ENCODE measurements at places on chromosomes 12 and 14.

GRCh38 chr12:48972213-48972951, 847 bp upstream of the WNT10B start:
- peak; percentile 65 for DNase-seq

DNA sequence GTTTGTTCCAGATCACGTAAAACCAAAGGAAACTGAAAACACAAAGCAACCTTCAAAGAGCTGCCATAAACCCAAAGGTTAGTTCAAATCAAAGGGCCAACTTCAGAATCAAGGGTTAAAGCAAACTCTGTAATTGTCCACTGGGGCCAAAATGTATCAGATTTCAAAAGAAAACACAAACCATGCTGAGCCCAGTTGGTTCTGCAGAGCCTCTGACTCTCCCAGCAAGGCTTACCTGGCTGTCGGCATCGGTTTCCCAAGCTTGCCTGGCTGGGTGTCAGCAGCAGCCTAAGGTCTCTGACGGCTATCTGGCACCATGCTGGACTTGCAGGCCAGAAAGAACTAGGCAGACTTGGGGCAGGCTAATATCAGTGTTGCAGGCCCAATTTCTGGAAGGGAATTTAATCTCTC, 125.3 kb downstream of the DAD1 start:
- DNase-seq = no peak

DNA sequence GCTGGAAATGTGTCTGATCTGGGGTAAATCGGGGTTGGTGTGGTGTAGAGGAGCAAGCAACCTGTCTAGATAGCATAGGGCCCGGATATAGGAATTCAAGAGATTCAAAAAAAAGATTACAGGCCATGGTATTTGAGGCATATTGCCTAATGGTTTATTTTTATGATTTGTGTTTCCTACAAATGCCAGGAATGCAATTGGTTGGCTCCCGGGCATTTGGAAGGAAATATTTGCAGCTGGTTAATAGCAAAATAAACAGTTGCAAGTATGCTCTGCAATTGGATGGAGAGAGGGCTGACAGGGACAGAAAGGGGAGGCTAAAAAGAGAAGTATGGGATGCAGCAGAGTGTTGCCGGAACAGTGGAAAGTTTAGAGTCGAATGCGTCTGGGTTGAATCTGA, 315.6 kb upstream of the ATP2B1 start:
- DNase-seq = no peak

DNA sequence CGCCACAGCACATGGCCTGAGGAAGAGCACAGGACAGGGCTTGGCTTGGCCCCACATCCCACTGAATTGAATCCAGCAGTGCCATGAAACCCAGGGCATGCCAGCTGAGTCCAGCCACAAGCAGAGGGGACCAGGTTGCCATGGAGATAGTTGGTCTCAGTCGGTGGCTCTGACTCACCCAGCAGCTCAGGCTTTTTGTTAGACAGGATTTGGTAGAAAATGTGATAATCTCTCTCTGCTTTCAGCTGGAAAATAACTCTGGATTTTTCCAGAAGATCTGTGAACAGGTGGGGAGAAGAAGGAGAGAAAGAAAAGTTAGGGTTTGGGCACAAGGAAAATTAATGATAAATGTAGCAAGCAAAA, 4.8 kb downstream of the MYH7 start:
- DNase-seq = no peak

DNA sequence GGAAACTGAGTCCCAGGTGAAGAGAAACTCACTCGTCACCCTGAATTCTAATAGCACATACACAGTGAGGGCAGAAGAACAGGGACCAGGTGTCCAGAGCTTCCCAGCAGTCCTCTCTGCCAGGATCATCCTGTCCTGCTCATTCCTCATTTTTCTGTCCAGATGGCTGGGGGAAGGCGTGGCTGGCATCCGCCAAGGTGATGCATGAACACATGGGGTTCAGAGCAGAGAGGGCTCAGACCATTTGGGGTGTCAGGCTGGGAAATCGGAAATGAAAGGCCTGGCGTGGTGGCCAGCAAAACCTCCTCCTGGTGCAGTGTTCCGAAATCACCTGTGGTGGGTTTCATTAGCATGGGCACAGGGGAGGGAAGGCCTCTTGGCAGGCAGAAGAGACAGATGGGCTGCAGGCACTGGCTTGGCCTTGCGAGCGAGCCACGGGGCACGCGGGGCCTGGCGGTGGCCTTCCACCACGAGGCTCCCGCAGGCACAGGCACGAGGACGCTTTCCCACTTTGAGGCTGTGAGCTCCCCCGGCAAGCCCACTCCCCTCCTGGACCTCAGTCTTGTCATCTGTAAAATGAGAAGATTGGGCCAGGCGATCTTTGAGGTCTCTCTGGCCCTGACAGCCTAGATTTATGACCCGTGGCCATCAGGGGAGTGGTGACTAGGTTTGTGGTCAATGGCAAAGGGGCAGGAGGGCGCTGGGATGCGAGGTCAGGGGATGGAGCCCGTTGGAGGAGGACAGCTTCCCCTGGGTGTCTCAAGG, 68.5 kb downstream of the TSPAN9 start:
- no peak for DNase-seq

- no peak for DNase-seq
Observed at GRCh38 chr12:68882251-68882964, 50.6 kb downstream of the CPM start.

DNA sequence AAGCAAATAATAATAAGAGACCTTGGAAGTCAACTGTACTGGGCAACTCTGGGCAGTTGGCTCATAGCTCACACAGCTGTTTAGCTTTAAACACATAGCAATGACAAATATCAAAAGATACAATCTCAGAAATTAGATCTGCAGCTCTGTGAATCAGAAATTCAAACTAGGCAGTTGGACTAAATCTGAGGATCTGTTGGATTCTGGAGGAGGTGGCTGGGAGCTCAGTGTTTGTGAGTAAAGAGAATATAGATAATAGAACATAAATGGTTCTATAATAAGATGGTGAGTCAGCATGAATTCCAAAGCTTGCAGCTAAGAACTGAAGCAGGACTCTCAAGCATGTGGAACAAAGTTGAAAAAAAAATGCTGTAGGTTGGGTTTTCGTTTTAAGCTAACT, 1949.4 kb upstream of the SEL1L start:
- no peak for DNase-seq

GRCh38 chr12:3605692-3606091, 114.7 kb downstream of the PRMT8 start:
- DNase-seq = no peak

- DNase-seq = no peak
Observed at GRCh38 chr12:51415931-51416330, 8.7 kb upstream of the SLC4A8 start.

DNA sequence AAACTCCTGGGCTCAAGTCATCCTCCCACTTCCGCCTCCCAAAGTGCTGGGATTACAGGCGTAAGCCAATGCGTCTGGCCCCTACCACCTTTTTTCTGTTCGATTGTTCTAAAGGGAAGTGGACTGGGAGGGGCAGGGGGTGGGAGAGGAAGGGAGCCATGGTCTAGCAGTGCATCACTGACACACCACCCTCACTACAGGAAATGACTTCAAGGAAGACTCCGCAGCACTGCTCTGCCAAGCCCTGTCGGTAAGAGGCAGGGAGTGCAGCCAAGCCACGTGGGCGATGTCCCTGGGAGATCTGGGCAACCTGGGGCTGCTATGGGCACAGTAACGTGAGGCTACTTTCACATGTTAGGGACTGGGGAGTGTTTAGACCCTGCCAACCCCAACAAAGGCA, 18.0 kb downstream of the LRRC74A start:
- peak; percentile 39 for DNase-seq

DNA sequence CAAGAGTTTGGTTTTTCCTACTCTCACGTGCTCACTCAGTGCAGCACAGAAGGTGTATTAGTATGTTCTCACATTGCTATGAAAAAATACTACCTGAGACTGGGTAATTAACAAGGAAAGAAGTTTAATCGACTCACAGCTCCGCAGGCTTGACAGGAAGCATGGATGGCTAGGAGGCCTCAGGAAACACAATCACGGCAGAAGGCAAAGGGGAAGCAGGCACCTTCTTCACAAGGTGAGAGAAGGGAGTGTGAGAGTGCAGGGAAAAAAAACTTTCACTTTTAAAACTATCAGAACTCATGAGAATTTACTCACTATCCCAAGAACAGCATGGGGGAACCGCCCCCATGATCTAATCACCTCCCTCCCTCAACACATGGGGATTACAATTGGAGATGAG, 185.8 kb upstream of the TMPO start:
- no peak for DNase-seq

DNA sequence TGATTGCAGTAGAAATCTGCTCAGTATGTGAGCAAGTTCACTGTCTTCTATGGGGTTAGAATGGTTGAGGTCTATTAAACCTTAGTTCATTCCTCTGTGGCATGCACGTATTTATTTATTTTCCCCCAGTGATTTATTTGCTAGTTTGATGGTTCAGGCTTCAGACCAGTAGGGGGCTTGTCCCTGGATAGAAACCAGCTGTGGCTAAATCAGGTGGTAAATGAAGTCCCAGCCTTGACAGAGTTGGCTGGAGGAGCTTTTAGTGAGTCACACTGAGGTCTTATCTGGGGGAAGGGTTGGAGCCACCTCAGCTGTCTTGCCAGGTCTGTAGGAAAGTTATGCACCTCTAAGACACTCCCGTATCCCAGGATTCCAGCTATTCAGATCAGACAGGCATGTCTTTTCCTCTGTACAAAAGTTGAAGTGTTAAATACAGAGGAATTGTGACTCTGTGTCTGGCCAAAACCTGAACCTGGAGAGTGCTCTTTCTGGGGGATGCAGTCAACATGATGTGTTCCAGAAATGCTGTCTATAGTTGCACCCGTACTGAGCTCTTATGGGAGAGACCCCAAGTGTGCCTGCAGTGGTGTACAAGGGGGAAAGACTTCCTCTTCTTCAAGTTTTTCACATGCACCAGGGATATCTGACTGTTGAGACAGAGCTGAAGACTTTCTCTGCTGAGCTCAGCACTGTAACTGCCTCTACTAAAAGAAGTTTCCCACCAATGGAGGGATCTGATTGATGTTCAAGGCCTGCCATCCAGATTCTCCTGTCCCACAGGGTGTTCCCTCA, 1322.1 kb downstream of the TMEM121 start:
- DNase-seq = no peak

- no peak for DNase-seq
Observed at GRCh38 chr14:83913476-83913875, 1616.5 kb upstream of the FLRT2 start.

DNA sequence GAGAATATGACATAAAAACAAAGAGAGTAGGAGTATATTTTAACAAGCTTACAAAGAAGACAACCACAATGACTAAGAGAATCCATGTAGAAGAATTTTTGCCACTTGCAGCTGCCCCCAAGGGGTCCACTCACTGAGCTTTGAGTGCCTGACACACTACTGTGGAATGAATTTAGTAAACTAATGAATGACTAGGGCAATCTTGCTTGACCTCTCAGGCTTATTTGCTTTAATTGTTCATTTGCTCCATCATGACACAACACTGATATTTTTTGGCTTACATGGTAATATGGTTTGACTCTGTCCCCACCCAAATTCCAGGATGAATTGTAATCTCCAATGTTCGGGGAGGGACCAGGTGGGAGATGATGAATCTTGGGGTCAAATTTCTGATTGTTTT, 249.1 kb upstream of the FAR2 start:
- DNase-seq = no peak

Data from stimulated activated CD8-positive, alpha-beta memory T cell treated with anti-CD3 and anti-CD28 coated beads, Interleukin-2, amount 100 ng/mL, for 48 hours (primary cell).